Panc1 (cell line): ENCODE measurements at places on chromosomes 2 and 18. TPM values are rescaled to one million over a fixed set of nuclear protein-coding genes. Genes with fewer than 3 reads are reported as not detected.

Gene GRHL1
- total RNA-seq, result 4.7 TPM

- no peak overlapping the region for H3K4me3 ChIP-seq
- no peak for DNase-seq
- H3K27ac ChIP-seq, result no peak overlapping the region
Measured at GRCh38 chr18:31581498-31582197, 10.0 kb upstream of the TTR start.

Gene DSC2
- total RNA-seq, result 2.7 TPM

Gene CD8A
- total RNA-seq, result 0.41 TPM

GRCh38 chr2:219160186-219161017, at the start of gene NHEJ1:
Gene NHEJ1 (minus strand): TSS chr2:219160815. CDS start chr2:219158362, 2,453 bp downstream.
- H3K4me3 ChIP-seq, result peak within 1 kb of the TSS; percentile 77
- peaks cover 5% of the 10 kb centered on the region for H3K4me1 ChIP-seq
- no peaks in the 10 kb centered on the region for H3K27me3 ChIP-seq
- DNase-seq, result peak; percentile 75

GRCh38 chr2:98469862-98470544, 25.3 kb downstream of the INPP4A start:
- no peaks in the 10 kb centered on the region for H3K36me3 ChIP-seq
- H3K4me3 ChIP-seq, result no peak overlapping the region
- H3K27me3 ChIP-seq, result no peaks in the 10 kb centered on the region
- DNase-seq, result no peak
- no peaks in the 10 kb centered on the region for H3K4me1 ChIP-seq

GRCh38 chr18:49100226-49100968, 149.6 kb upstream of the SMAD7 start:
- no peak for DNase-seq
- H3K4me1 ChIP-seq, result no peaks in the 10 kb centered on the region
- H3K4me3 ChIP-seq, result no peak overlapping the region

Gene CCDC68
- 0.41 TPM for total RNA-seq

DNA sequence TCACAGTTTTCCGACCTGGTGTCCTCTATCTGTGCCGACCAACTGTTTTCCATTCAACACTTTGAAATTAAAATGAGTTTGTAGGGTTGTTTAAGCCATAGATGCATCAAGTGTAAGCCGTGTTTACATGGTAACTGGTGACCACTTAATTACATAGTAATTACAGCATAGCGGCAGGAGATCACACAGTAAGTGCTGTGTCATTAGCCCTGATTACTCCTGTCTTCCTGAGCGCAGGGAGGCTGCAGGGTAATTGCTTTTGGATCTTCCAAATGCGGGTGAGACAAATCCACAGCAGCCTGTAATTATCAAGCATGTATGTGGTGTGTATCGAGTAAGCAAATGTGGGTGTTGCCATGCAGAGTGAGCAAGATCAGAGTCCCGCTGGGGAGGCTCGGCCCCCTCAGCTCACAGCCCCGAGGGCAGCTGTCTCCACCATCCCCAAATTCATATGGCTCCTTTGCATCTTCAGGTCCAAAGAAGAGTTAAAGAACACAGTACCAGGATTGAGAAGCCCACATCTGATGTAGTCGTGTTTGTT, 71.5 kb upstream of the HDAC4 start:
- no peak overlapping the region for H3K4me3 ChIP-seq
- no peaks in the 10 kb centered on the region for H3K4me1 ChIP-seq
- no peaks in the 10 kb centered on the region for H3K36me3 ChIP-seq
- DNase-seq, result no peak
- H3K27me3 ChIP-seq, result peaks cover 4% of the 10 kb centered on the region

DNA sequence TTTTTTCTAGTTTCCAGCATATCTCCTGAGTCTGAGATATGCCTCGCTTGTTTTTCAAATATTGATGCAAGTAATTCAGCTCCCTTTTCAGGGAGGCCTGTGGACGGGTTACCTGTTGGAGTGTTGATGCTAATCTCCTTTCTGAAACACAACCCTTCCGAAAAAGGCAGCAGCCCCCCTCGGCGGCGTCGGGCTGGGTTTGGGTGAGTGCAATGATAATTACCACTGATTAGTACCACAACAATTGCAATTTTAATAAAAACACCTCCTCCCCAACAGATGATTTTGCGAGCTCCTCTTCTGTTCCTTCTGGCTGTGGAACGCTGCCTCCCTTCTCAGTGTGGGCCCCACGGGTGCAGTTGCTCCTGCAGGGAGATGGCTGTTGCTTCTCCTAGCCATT, 66.3 kb downstream of the PTGR3 start:
- no peak overlapping the region for H3K27ac ChIP-seq
- no peaks in the 10 kb centered on the region for H3K27me3 ChIP-seq
- no peak overlapping the region for H3K4me3 ChIP-seq

DNA sequence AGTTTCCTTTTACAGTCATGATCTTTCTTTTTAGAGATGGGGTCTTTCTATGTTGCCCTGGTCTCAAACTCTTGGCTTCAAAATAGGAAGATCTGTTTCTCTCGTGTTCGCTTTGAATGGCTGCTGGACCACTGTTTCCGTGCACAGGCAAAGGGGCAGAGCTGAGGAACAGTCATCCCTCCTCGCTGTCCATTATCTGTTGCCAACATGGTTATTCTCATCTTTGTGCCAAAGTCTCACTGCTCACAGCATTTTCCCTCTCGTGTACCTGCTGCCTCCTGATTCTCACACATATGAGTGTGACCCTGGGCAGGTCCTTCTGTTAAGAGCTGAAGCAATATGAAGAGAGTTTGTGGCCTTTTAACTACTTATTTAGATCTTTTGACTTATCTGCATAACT, 28.0 kb upstream of the CCNYL1 start:
- H3K36me3 ChIP-seq, result no peaks in the 10 kb centered on the region

Gene RNU2-63P
- 14.0 TPM for total RNA-seq

- H3K27ac ChIP-seq, result no peak overlapping the region
- DNase-seq, result no peak
- H3K36me3 ChIP-seq, result no peaks in the 10 kb centered on the region; the same call in 1 of the 2 replicates
- H3K27me3 ChIP-seq, result no peaks in the 10 kb centered on the region
- no peak overlapping the region for H3K4me3 ChIP-seq
Measured at GRCh38 chr2:3472966-3473365, 46.4 kb downstream of the ADI1 start.

Gene GKN2
- not detected for total RNA-seq

Gene CD207
- total RNA-seq, result not detected
